Myocyte (in vitro differentiated cells): ENCODE measurements at places on chromosomes 7 and 10.

- DNase-seq, result no peak
These were observed 3.7 kb downstream of the PDK4 start for GRCh38 chr7:95592570-95592969.

DNA sequence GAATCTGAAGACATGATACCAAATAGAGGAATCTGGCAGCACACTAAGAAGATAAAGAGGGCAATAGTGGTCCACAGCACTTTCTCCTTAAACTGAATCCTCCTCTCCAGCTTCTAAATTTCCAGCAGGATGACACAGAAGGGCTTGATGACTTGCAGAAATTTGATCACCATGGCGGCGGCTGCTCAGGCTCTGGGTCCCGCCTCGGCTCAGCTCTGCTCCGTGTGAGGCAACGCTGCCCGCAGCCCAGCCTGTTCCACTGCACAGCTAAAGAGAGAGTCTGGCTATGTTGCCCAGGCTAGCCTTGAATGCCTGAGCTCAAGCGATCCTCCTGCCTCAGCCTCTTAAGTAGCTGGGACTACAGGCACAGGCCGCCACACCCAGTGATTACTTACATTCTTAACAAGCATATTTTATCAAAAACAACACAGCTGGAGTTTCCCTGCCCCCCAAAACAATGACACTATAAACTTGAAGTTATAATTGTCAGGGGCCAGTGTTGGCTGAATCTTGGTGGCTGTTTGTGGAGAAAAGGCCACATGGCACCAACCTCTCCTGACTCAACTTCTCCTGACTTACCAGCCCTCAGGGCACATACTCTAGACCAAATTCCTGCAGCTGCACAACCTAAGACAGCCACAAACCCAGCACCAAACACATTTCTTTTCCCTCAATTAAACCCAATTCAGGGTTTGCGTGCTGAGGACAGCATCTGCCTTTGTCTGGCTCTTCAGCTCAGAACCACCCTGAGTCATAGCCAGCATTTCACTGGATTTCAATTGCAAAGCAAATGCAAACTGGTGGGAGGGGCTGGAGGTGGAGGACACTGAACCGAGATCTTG is 11.6 kb upstream of the TNPO3 start:
- peak; percentile 69 for DNase-seq

- DNase-seq, result no peak
These were observed 151.8 kb downstream of the TWIST1 start for GRCh38 chr7:18965657-18966056.

DNA sequence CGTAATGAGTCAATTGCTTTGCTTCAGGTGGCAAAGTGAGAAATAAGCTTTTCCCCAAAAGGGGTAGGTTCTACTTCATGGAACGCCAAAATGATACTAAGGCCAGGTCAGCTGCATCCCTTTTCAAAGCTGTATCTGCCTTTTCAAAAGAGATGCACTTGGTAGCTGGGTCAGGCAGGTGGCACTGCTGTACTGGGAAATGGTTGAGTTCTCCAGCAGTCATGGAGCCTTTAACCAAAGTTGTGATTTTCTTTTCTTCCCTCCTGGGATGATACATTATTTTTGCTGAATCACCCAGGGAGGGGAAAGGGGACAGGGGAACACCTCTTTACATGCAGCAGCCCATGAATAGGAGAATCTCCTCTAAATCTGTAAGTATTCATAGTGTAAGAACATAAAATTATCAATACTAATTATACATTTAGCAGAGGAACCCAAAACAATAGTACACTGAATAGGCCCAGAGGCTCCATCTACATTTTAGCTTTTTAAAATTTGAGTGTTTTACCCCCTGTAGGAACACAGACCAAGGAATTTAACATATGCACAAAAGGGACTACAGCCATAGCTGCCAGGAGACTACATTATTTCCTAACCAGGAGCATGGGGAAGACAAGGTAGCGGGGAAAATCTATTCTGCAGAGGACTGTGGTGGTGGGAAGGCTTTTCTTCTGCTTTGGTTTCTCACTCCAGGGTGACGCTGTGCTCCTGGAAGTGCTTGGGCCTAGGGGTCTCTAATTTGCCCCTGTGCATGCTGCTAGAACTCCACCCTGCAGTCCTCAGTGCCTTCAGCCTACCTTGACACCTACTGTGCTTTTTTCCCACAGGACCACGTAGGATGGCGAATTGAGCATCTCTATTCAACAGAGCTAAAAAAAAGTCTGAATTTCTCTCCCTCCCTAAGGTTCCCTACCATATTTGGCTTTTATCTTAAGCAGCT is 6.4 kb upstream of the GPR22 start:
- DNase-seq, result peak; percentile 78

GRCh38 chr10:43376828-43377423 is 5.5 kb downstream of the FXYD4 start:
- DNase-seq, result no peak

- DNase-seq, result no peak
These were observed 22.7 kb downstream of the MRC1 start for GRCh38 chr10:17831896-17832295.

DNA sequence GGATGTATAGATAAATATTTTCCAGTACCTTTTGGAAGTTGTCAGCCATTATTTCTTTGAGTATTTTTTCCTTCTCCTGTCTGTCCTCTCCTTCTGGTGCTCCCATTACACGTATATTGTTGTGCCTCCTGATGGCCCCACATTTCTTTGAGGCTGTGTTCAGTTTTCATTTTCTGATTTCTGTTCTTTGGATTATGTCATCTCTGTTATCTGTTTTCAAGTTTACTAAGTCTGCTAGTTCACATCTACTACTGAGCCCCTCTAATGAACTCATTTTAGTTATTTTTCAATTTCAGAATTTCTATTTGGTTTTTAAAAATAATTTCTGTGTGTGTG is 16.3 kb downstream of the RBM33 start:
- no peak for DNase-seq

- no peak for DNase-seq
These were observed 108.7 kb upstream of the DGKB start for GRCh38 chr7:15011289-15011688.

GRCh38 chr10:23055424-23056185 is 39.8 kb upstream of the MSRB2 start:
- no peak for DNase-seq

DNA sequence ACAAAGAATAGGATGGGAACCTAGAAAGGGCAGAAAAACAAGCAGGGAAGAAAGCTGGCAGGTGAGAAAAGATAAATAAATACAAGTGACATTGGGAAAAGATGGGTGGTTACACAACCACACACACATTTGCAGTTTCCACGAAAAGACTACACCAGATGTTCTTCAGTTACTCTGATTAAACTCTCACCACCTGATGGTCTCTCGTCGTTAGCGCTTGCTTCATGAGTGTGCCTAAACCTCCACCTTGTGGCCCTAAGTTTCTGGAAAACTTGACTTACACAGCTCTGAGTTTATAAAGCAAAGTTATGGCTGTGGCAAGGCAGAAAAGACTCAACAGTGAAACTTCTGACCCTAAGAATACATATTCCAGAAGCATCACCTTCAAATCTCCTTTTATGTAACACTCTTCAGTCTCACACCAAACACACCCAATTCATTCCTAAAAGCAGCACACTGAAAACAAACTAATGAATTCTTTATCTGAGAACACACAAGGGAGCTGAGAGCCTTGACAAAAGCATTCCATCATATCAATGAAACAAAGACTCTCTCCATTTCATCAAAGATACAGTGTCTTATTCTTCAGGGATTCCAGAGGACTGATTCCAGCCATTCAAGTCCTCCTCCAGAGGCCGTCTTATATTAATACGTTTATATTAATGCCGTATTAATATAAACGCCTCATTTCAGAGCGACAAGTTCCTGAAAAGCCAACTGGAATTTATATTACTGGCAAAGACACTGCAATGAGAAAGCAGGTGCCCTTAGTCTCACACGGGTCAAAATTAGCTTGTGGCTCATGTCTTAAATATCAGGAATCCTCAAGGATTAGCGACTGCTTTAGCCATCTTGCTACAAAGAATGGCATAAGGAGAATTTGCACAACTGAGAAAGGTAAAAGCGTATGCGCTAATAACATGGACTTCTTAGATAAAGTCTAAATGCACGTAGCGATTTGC is 77.6 kb downstream of the RNF216 start:
- DNase-seq, result no peak

GRCh38 chr7:37952240-37952639 is 31.8 kb downstream of the EPDR1 start:
- no peak for DNase-seq
